ENCODE measurements at places on chromosomes 13 and 19. TPM values are rescaled to one million over a fixed set of nuclear protein-coding genes. Genes with fewer than 3 reads are reported as not detected.

Gene TMEM59L
- total RNA-seq: not detected

DNA sequence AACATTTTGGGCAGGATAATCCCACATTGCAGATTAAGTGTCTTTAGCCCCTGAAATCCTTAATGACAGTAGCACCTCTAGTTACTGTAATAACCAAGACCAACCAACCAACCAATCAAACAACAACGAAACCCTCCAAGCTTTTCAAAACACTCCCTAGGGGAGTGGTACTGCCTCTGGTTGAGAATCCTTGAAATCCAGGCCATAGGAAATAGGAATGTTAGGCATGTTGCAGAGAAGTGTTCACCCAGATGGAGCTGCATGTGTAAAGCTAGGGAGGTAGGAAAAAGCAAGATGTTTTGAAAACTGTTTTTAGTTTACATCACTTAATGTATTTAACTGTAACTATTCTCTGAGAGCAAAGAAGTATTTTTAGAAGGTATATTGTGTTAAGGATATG, 4.5 kb downstream of the LACC1 start:
- no peak for DNase-seq
- H3K36me3 ChIP-seq: peaks cover 8% of the 10 kb centered on the region
- peaks cover 9% of the 10 kb centered on the region for H3K27me3 ChIP-seq
- H3K4me1 ChIP-seq: peaks cover 14% of the 10 kb centered on the region
- no peak overlapping the region for H3K27ac ChIP-seq

- no peaks in the 10 kb centered on the region for H3K36me3 ChIP-seq
- H3K4me3 ChIP-seq: peak overlapping the region; percentile 15
- peak; percentile 27 for DNase-seq
- peak overlapping the region; percentile 92 for H3K27ac ChIP-seq
- H3K4me1 ChIP-seq: peaks cover 49% of the 10 kb centered on the region
- H3K27me3 ChIP-seq: no peaks in the 10 kb centered on the region
Observed at GRCh38 chr13:41492432-41493260, 35.3 kb downstream of the RGCC start.

DNA sequence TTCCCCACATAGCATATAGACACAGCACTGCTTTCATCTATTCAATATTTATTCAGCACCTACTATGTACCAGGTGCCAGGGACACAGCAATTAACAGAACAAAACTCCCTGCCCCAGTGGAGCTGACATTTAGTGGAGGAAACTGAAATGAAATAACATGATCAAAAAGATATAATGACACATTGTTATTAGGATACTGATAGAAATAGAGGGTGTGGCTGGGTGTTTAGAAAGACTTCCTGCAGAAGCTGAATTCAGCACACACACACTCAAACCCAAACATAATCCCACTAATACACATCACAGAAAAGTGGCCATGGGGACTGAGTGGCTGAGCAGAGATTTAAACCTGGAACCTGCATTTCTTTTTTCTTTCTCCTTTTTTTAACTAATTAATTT, 3.8 kb upstream of the CDC37 start:
- no peaks in the 10 kb centered on the region for H3K27me3 ChIP-seq
- no peak for DNase-seq
- H3K4me3 ChIP-seq: peak overlapping the region; percentile 83
- peaks cover 42% of the 10 kb centered on the region for H3K36me3 ChIP-seq
- H3K27ac ChIP-seq: peak overlapping the region; percentile 95
- H3K4me1 ChIP-seq: peaks cover 73% of the 10 kb centered on the region

Measured in activated CD4-positive, alpha-beta memory T cell treated with anti-CD3 and anti-CD28 coated beads, Interleukin-2, amount 10 ng/mL, durations not matched to agents 7 days and 5 days (primary cell).